Activated gamma-delta T cell (primary cell): ENCODE measurements at places on chromosomes 4 and X.

DNA sequence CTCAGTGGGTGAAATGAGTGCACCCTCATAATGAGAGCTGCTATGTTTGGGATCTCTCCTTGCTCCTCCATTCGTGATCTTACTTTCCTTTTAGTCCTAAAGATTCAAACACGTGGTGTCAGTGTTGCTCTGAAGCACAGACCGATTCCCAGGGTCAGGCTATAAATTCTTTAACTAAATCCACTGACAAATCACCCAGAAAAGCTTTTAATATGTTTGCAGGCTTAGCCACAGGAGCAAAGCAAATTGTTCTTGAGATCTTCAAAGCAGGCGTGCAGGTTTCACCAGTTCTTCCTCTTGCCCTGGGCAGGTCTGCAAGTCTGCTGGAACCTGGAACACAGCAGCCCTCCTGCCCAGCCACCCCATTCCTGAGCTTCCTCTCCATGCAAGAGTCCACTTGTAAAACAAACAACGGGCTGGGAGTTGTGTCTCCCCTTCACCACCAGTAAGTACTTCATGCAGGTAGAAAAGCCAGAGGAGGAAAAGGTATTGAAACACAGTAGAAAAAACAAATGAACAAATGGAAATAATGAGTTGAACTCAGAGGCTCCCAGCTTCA, 70.1 kb upstream of the ENPP6 start:
- DNase-seq, result no peak

DNA sequence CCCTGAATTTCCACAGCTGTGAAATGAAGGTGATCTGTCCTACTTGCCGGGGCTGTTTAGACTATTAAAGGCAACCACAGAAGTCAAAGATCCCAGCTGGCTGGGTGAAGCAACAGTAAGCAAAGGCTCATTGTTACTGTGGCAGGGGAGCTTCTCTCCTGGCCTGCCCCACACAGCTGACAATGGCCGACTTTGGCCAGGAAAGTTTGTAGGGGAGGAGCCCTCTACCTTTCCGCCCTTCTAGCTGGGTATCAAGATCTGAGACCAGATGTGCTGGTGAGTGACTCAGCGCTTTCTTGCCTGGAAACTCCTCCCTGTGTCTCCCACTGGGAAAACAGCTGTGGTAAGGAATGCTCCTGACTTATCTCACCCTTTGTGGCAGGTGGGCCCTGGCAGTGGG, 21.1 kb downstream of the RASSF6 start:
- DNase-seq, result no peak

DNA sequence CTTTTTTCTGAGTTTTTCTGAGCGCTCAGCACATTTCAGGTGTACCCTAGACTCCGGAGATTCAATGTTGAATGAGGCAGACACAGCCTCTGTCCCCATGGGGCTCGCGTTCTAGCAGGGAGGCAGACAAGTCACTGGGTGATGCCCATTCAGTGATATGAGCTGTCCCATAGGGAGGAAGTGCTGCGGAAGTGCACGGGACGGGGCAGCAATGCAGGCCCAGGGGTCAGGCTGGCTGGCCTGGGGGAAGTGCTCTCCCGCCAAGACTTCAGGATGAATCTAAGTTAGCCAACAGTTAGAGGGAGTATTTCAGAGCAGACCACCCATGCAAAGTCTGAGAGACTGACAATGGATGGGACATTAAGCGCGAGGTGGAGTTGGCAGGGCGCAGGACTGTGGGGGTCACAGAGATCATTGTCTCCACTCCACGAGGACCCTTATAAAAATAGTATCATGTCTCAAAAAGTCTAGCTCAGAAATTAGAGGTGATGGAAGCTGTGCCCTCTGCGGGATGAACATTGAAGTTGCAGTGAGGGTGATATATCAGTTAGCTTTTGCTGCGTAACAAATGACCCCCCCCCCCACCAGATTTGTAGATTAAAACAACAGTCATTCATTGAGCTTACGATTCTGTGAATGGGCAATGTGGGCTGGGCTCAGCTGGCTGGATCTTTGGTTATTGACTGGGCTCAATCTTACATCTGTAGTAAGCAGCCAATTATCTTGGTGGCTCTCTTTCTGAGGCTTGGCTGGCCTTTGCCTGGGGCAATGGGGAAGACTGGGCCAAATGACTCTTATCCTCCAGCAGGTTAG, 16.4 kb downstream of the PSAPL1 start:
- DNase-seq, result no peak

DNA sequence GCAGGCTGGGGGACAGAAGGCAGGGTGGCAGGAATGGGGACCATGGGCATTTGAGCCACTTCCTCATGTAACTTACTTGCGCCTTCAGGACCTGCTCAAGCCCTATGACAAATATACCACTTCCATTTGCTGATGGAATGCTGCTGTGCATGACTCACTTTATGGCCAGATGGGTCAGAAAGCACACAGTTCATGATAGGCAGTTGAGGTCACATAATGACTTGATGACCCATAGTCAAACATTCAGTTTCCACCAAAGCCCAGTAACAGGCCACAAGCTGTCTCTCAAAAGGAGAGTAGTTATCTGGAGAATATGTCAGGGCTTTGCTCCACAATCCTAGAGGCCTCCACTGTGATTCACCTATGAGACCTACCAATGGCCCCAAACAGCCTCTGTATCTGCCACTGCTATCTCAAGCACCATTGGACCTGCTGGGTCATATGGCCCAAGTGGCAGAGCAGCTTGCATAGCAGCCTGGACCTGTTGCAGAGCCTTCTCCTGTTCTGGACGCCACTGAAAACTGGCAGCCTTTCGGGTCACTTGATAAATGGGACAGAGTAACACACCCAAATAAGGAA, 5.3 kb upstream of the PAPSS1 start:
- no peak for DNase-seq

DNA sequence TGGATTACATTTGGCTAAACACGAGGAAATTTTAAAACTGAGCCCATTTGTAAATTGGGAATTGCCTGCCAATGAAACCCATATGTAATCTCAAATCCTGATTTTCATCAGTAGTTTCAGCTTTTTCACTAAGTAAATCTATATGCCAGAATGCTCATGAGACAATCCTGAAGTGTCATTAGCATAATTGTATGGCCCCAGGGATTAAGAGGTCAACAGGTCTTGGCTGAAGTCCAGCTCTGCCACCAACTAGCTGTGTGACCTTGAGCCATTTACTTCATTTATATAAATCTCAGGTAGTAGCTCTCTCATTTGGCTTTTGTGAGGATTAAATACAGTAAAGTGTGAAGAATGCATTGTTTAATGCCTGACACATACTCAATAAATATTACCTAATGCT, 320.5 kb upstream of the EMCN start:
- DNase-seq, result no peak

DNA sequence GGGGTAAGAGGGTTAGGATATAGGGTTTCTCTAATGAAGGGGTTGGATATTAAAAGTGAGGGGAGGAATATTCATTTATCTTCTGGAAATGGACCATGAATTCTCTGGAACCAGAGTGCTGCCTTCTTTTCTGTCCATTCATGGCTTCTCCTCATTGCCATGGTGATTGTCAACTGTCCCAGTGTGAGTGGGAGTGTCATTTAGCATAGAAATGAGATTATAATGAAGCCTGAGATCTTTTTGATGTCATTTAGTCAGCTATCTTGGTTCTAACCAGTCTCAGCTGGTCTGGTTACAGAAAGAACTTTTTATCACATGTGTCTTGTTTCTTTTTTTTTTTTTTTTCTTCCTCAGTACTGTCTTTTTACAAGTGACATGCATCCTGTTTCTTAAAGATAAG, 497.3 kb upstream of the PITX2 start:
- DNase-seq, result no peak

DNA sequence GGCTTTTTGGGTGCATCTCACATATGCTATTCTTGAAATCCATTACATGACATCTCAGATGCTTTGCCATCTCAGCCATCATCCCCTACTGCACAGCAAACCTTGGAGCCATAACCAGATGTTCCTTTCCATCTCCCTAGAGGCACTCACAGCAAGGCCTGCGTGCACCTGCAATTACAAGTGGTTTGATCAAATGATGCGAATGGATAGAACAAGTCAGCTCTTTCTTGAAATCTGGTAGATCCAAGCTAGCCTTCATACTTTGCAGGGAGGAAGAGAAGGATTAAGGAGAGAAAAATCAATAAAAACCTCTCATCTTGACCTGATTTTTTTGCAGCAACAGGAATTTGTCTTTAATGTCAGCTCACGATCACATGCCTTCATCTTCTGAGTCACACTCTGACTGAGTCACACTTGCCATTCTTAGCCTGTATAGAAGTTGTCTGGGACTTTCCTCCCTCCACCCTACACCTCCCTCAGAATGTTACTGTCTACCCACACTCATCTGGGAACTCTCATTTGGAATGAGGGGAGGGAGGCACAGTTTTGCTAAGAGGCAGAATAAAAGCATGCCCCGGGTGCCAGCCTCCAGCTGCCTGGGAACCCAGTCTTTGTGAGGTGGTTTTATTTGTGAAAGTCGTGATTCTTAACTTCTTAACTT, 11.9 kb upstream of the TRIML1 start:
- no peak for DNase-seq

DNA sequence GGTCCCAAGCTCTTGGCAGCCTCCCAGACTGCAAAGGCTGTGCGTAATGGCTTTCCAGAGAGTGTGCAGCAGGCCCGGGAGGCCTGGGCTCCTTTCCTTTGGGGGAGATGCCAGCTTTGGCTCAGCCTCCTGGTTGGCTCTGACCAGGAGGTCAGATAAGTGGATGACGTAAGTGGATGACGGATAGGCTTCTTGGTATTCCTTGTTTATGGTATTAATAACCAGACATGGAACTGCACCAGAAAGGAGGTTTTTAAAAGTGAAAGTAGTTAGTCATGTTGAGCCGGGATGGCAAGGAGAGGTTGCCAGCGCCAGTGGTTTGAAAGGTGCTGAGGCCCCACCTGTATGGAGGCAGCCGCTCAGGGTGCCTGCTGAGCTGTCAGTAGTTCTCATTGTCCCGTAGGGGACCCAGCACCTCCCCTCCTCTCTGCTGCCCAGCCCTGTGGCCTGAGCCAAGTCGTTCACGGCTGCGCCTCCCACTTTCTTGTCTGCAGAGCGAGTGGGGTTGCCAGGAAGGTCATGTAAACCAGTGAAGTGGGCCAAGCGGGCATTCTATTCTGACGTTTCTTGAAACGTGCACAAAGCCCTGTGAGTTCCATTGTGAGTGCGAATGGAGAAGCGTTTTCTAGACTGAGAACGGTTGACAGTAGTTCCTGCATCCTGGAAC, 28.7 kb upstream of the STOX2 start:
- no peak for DNase-seq

- DNase-seq, result no peak
These were observed 2234.4 kb downstream of the ARAP2 start for GRCh38 chr4:34009951-34010350.

DNA sequence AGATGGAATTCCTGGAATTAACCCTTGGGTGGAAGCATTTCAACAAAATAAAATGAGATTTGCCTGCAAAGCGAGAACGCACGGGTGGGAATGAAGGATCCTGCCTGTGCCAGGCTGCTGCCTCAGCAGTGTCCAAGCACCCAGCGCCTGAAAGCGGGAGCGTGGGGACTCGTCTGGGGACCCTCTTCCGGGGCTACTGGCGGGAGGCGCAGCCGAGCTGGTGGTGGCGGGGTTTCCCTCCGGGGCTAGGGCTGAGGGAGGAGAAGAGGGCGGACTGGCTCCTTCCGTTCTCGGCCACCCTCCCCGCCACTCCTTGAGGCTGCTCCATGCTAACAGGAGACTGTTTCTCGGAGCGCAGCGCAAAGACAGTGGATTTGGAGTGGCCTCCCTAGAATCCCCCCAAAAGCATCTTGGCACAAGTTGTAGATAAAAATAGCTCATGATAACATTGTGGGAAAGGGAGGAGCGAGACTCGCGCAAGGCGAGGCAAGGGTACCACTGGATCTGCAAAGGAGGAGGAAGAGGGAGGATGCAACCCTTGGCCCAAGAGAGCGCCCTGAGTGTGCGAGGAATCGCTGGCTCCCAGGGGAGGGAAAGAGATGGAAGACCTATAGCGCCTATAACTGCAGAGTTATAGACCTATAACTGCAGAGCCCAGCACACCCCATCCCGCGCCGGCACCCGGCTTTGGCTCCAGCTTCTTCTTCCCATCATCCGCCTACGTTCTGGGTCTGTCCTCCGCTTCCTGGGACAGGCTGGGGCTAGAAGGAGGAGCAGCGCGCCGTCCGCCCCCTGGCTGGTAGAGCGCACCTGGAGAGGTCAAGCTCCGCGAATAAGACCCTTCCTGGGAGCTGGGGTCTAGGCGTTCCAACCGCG, 1.3 kb downstream of the HS3ST1 start:
- no peak for DNase-seq

DNA sequence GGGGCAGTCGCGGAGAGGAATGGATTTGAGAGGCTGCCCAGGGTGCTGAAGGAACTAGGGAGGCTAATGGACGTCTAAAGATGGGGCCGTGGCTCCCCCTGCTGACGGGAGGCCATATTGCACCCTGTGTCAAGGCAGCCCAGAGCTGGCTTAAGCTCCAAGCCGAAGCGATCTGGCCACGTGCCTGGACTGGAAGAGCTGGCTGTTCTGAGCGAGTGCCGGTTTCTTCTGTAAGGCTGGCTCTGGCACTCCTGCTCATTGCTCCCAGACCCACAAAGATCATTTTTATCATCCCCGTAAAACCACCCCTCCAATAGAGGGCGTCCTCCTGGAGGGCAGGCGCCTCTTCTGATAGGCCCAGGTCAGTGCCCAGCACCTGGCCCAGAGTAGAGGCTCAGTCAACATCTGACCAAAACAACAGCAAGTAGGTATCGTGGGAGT, 5.6 kb downstream of the PNCK start:
- no peak for DNase-seq

DNA sequence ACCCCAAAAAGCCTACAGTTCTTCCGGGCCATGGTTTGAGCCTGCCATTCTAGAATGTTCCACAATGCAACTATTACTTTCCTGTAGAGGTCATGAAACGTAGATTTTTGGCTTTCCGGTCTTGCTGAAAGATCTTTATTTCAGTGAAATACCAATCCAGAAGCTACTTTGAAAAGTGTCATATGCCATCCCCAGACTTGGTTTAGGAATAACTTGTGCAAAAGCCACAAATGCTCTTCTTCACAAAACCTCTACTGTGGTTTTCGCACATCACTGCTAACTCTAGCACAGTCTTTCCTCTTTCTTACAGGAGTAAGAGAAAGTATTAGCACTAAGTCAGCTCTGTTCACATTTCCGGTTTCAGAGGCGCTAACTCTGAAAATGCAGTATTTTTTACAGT, 12.7 kb upstream of the CD40LG start:
- no peak for DNase-seq

DNA sequence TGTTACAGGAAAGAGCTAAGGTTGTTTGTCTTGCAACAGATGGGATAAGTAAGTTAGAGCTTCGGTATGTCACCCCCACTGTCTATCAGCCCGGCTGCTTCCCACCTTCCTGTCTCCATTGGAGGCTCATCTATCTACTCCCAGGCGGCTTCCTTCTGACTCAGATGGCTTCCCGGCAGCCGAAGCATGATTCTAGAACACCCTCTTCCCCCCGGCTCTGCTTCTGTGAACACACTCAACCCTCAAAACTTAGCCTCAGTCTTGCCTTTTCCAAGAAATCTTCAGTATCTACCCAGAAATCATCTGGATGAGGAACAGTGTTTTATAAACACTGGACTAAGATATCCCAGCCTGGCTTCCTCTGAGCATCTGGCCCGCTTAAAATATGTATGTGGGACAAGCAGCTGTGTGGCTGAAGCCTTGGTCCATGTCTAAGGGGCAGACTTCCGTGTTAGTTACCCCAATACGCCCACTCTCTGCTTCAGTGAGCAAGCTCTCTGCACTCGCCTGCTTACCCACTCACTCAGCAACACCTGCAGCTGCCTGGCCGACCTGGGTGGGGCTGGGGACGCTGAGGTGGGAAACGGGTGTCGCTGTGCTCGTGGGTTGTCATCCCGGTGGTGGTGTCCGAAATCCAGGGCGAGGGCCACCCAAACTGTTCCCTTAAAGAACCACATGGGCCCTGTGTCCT, 12.0 kb upstream of the SLC2A9 start:
- no peak for DNase-seq

- DNase-seq, result no peak
These were observed 9.0 kb upstream of the RPL34 start for GRCh38 chr4:108611365-108611764.
